ENCODE measurements at places on chromosomes 1 and 21.

- DNase-seq, result no peak
Measured at GRCh38 chr1:2945821-2946231, 75.4 kb upstream of the ACTRT2 start.

DNA sequence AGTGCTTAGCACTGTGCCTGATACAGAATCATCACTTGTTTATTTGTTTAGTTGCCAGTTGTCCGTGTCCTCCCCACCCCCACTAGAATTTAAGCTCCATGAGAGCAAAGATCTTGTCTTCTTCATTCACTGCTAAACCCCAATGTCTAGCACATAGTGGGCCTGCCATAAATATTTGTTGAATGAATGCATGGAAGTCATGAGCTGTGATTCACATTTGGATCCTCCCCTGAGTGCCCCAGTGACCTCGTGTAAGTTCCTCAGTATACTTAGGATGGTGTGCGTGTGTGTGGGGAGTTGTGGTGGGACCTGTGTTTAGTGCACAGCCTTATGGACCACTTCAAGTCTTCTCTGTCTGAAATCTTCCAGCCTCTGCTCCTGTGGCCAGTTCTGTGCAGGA, 23.1 kb downstream of the IER5 start:
- no peak for DNase-seq

DNA sequence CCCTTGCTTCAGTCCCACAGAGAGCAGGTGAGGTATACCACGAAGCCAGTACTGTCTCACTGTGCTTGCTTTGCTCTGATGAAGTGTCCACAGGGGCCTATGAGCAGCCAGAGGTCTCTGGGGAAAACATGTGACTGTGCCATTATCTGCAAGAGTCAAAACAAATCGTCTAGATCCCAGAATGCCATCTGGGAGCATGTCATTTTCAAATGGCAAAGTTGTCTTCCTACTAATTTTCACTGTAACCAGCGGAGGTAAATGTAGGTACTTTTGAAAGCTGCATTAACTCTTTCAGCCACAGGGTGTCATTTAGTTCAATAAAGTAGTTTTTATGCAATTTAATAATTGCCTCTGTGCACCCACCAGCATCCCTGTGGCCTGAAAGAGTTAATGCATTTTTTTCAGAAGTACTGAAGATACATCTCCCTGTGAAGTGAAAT, 173.6 kb upstream of the SGIP1 start:
- no peak for DNase-seq

GRCh38 chr1:212238552-212238951, 46.7 kb upstream of the PPP2R5A start:
- DNase-seq, result no peak

DNA sequence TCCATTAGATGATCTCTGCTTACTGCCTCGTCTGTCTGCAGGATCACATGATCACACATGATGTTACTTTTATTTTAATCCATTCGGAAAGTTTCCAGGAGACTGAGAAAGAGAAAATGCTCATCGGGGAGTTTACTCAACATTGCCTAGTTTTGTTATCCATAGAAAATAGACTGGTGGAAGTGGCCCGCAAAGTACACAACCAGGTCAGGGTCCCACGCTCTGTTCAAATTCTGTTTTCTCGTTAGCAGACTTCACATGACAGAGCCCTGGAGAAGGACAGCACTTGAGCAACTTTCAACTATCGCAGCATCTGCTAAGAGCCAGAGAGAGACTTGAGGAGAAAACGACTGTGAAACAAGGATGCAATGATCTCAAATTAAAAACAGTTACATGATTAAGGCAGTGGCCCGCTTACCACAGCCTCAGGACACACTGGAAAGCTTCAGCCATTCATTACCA, 44.2 kb downstream of the ADAMTS1 start:
- no peak for DNase-seq

GRCh38 chr1:104636581-104636980, 886.9 kb downstream of the AMY1C start:
- no peak for DNase-seq

DNA sequence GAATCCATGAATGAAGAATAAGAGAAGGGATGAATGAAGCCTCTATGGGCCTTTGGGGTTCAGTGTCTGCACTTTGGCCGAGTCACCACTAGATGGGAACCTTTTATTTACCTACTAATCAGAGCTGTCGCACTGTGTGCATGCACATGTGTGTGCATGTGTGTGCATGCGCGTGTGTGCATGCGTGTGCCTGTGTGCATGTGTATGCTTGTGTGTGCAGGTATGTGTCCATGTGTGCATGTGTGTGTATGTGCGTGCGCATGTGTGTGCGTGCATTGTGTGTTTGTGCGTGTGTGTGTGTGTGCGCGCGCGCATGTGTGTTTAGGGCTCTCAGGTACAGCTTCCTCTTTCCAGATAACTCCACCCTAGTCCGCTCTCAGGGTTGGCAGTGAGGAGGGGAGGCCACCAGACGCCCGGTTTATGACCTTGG, 20.4 kb upstream of the UBXN10 start:
- DNase-seq, result no peak

GRCh38 chr21:45919593-45919992, 62.0 kb upstream of the COL6A1 start:
- DNase-seq, result no peak
